Upper lobe of left lung (tissue), 6 donors: ENCODE measurements at places on chromosomes 7 and 10. TPM values are rescaled to one million over a fixed set of nuclear protein-coding genes. Genes with fewer than 3 reads are reported as not detected.

Gene EIF3B
- total RNA-seq: 122 TPM

Gene LIPJ
- 0.49 TPM for total RNA-seq

Gene LDB3
- 1.6 TPM for total RNA-seq

Gene TWIST1
- total RNA-seq: not detected

Gene PNLIPRP2
- total RNA-seq: not detected
